ENCODE measurements at places on chromosomes 7 and 10. TPM values are rescaled to one million over a fixed set of nuclear protein-coding genes. Genes with fewer than 3 reads are reported as not detected.
A peak's percentile ranks its signal among the peaks of the same experiment; 100 is the strongest.

GRCh38 chr10:20936396-20936795 lies 39.3 kb upstream of the NEBL start:
- H3K4me1 ChIP-seq = no peaks in the 10 kb centered on the region
- H3K4me3 ChIP-seq = no peak overlapping the region
- no peak for DNase-seq
- no peaks in the 10 kb centered on the region for H3K27me3 ChIP-seq
- H3K36me3 ChIP-seq = no peaks in the 10 kb centered on the region

DNA sequence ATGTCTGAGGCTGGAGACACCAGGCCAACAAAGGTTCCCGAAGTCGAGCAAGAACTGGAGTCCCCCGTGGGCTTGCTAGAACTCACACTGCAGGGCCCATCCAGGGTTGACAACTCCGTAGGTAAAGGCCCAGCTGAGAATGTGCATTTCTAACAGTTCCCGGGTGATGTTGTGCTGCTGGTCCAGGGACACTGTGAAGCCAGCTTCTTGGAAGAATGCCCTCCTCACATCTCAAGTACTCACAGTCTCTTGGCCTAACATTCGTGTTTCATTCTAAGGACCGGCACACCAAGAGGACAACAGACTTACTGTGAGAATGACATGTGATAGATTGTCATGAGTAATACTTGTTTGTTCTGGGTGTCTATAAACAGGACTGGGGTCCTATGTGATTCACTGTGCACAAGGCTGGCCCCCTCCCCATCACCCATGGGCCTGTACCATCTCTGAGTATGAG lies 682.3 kb upstream of the IGFBP3 start:
- no peaks in the 10 kb centered on the region for H3K36me3 ChIP-seq
- no peak overlapping the region for H3K4me3 ChIP-seq
- H3K27me3 ChIP-seq = no peaks in the 10 kb centered on the region
- no peaks in the 10 kb centered on the region for H3K4me1 ChIP-seq

DNA sequence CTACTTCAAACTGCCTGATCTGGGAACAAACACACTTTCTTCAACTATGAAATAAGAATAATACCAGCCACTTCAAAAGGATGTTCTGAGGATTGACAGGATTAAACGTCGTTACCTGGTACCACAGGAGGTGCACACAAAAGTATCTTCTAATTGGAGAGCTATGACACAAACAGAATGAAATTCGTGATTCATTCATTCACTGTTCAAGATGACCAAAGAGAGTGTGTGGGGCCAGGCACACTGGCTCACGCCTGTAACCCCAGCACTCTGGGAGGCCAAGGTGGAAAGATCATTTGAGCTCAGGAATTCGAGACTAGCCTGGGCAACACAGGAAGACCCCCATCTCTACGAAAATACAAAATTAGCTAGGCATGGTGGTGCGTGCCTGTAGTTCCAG lies 50.9 kb downstream of the SFMBT2 start:
- peaks cover 59% of the 10 kb centered on the region for H3K36me3 ChIP-seq
- no peaks in the 10 kb centered on the region for H3K4me1 ChIP-seq
- H3K27ac ChIP-seq = no peak overlapping the region

DNA sequence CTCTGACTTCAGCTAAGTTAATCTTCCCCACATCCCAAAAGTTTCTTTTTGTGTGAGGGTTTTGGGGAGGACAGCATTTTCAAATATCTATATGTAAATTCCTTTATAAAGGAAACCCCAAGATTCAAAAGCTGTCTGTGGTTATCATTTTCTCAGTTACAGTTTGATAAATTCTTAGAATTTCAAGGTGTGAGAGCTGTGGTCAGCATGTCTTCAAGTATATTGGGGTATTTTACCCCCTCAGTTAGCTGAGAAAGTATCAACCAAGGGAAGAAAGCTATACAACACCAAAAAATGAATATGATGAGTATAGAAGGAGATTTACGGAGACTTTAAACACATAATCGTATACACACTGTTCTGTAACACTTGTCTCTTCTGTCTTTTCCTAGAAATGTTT lies 109.2 kb downstream of the SND1 start:
- H3K27ac ChIP-seq = no peak overlapping the region
- H3K27me3 ChIP-seq = no peaks in the 10 kb centered on the region
- no peak for DNase-seq
- peaks cover 7% of the 10 kb centered on the region for H3K36me3 ChIP-seq
- H3K4me3 ChIP-seq = no peak overlapping the region

GRCh38 chr7:20365486-20365885 lies 34.8 kb downstream of the ITGB8 start:
- no peak for DNase-seq
- no peaks in the 10 kb centered on the region for H3K36me3 ChIP-seq
- H3K4me3 ChIP-seq = no peak overlapping the region
- no peaks in the 10 kb centered on the region for H3K4me1 ChIP-seq

DNA sequence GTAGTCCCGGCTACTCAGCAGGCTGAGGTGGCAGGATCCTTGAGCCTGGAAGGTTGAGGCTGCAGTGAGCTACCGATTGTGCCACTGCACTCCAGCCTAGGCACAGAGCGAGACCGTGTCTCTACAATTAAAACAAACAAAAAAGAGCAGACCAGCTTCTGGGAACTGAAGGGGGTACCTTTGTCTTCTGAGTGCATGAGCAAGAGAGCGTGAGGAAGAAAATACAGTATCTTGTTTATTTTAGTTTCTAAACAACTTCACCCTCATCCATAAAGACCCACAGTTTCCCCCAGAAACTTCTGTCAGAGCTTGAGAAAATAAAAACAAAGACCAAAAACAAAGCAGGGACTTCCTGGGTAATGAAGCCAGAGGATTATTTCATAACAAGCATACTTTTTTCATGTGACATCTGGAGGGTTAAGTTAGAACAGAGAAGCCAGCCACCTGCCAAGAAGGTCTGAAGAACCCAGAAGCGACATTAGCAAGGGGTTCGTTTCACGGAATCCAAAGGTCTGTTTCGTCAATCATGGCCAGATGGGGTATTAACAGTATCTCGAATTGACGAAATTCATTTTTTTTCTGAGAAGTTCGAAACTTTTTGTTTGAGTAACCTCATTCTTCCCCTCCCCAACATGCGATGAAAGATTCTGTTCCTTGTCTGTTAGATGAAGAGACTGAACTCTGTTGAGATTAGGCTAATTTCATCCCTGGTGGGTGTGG lies 10.2 kb upstream of the IL2RA start:
- H3K27ac ChIP-seq = peak overlapping the region; percentile 97
- DNase-seq = no peak
- H3K4me3 ChIP-seq = peak overlapping the region; percentile 67
- H3K36me3 ChIP-seq = no peaks in the 10 kb centered on the region

The CUL2 gene
- 33.7 TPM for total RNA-seq

The PTTG1IP2 gene
- total RNA-seq = not detected

The VAX1 gene
- not detected for total RNA-seq

Measured in activated B cell treated with CpG ODN at 0.5 μM for 24 hours (primary cell).